Progenitor cell of endocrine pancreas (in vitro differentiated cells): ENCODE measurements at places on chromosomes 6 and 20.

DNA sequence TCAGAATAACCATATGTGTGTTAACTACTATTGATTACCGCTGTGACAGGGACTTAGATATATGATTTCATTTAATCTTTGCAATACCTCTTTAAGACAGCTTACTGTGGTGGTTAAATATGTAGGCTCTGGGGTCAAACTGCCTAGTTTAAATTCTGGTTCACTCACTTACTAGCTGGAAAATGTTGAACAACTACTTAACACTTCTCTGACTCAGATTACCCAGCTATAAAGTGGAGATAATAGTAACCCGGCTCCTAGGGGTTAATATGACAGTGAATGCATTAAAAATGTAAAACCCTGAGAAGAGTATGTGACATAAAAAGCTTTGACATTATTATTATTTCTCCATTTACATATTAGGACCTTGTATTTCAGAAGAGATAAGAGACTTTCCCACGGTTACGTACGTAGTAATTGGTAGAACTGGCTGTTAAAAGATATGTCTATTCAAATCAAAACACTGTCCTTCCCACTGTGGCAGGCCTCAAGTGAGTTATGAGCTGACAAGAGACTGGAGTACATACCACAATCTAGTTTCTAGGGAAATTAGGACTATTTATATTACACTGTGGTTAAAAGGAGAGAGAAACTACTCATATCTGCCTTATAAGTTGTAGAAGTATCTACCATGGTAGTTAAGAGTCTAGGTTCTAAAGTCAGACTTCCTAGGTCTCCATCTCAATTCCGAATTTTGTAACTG, 4.4 kb upstream of the PLCB1 start:
- no peak for DNase-seq

DNA sequence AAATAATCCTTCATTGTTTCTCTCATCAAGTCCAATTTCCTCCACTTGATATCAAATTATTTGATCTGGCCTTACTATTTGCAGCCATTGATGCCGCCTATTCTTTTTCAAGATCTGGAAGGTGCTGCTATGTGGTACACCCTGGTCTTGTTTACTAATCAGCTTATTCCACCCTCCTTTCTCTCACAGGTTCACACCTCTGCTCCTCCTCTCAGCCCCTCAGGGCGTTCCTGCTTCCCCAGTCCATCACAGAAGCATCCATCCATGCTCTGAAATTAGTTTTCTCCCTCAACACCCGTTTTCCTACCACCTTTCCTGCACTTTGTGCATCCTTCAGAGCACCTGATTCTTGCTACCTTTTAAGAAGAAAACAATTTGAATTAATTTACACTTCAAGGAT, 183.6 kb downstream of the EPHA7 start:
- no peak for DNase-seq

DNA sequence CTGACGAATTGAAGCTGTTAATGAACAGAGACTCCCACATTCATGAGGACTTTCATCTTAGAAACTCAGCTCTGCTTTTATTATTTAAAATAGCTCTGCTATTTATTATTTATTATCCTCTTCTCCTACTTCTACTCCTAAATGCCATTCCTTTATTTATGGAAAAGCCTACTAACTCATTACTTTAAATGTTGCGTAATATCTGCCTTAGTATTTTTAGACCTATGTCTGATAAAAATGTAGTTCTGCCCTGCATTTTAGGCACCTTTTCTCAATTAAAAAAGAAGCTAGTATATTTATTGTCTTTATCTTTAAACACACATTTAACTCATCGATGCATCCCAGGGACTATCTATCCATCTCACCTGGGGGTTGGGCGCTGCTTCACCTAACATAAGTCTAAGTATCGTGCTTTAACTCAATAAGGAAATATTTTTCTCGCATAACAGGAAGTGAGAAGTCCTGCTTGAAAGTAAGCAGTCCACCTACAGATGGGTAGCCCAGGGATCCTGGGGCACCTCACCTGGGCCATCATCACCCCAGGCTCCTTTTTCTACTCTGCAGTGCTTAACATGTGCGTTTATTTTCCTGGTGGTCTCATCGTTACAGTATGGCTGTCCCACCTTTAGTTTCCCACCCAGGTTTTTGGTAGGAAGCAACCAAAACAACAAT, 31.3 kb upstream of the FAM184A start:
- no peak for DNase-seq

DNA sequence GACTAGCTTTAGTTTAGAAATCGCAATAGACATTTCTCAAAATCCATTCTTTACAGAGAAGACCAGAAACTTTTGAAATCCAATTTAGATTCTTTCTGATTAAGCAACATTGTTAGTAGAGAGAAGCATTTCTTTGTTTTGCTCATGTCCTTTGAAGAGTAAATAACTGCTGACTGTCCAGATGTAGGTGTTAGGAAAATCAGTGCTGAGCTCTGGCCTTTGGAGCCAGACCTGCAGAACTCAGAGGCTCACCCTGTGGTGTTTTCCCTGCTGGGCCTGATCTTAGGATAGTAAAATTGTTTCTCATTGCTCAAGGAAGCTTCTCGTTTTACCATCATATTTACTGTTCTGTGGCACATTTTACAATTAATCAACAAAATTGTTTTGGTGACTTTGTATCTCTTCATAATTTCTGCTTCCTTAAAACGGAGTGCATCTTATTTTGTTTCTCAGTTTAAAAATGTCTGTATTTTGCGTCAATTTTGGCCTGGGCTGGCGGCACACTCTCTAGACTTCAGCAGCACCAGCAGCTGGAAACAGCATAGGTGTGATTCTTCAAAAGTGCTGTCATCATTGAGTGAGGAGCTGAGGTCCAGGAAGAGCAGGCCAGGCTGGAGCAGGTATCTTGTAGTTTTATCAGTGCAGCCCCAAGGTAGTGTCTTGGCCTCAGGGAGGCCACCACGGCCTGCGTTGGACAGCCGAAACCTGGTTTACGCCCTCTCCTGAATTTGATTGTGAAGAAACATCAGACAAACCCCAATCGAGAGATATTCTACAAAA, 8.3 kb upstream of the ZDHHC14 start:
- no peak for DNase-seq

DNA sequence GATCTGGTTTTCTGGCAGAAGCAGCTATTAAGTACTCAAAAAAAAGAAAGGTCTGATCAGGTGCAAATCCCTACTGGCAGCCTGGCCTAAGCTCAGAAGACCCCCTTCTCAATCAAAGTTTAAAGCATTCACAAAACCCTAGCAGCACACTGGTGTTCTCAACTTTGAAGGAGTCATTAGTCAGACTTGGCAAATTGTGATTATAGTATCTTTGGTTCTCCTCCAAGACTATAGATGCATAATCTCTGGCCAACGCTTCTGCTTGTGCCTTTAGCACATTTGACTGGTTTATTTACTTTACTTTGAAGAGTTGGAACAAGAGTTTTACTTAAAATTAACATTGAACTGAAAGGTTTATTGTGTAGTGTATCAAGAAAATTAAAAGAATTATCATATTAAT, 248.9 kb downstream of the PTPRK start:
- DNase-seq: no peak

GRCh38 chr20:4867051-4867450, 134.3 kb downstream of the SLC23A2 start:
- DNase-seq: no peak

- DNase-seq: no peak
Measured at GRCh38 chr6:38957426-38957825, 91.2 kb upstream of the GLP1R start.

- DNase-seq: no peak
Measured at GRCh38 chr6:89950879-89951391, 56.7 kb downstream of the GJA10 start.

DNA sequence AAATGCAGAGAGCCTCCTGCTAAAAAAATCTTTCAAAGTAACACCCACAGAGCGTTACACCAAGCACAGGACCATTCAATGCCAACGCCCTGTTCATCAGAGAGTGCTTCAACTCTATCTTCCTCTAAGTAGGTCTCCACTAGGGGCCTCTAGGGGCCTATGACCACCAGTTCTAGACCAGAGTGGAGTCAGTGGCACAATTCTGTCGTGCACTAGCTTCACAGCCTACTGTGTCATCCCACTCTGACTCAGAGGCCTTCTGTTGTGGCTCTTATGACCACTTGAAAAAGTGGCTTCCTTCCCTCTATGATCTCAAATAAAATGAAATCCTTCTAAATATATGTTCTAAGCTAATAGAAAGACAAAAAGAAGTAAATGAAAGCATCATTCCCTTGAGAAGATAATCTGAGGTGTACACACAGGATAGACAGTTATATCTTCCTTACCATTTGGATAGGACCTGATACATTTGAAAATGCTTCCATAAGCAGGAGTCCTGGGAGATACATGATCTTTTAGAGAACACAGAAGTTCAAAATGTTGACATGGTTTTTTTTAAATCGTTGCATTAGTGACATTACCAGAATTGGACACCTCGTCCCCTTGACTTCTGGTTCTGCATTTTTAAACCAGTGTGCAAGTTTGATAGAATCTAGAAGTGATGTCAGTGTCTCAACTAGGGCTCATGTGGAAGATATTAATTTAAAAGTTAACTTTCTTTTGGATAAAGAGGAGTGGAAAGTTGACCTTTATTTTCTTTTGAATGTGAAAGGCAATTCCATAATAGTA, 151.9 kb downstream of the SH3BGRL2 start:
- no peak for DNase-seq

- no peak for DNase-seq
Measured at GRCh38 chr6:31340228-31340627, 16.8 kb downstream of the HLA-B start.

DNA sequence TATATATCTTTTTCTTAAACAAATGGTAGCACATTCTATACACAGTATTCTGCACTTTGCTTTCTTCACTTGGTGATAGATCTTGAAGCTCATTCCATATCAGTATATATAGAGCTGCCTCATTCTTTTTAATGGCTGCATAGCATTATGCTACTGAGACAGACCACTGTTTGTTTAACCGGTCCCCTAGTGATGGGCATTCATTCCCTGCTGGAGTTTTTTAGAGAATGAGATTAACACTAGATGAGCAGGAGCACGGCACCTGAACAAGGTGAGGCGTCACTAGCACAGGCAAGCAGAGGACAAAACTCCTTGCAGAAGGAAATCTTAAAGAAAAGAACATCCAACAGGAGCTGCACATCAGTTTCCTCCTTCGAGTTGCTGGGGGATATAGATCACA, 69.6 kb downstream of the GNAS-AS1 start:
- DNase-seq: no peak

DNA sequence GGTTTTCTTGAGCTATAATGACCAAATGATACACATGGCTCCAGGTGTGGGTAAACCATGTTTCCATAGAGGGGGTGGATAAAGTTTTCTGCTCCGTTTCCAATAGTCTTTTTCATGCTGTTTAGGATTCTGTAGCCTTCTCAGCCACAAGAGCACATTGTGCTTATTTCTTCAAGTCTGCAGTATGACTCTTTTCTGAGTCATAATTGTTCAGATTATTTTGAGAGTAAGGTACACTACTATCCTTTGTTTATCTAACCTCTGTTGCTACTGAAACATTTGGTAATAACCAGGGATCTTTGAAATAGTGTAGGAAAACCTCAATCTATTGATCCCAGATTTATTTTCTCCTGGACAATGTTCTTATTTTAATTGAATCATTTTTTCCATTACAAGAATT, 247.9 kb upstream of the BMP2 start:
- no peak for DNase-seq

- DNase-seq: peak; percentile 35
Measured at GRCh38 chr6:160750276-160750689, 48.2 kb downstream of the PLG start.

GRCh38 chr6:17226786-17227233, 54.4 kb upstream of the RBM24 start:
- no peak for DNase-seq

- no peak for DNase-seq
Measured at GRCh38 chr6:90712114-90712513, 125.2 kb upstream of the MAP3K7 start.

- no peak for DNase-seq
Measured at GRCh38 chr6:68238097-68238601, 396.9 kb upstream of the ADGRB3 start.

DNA sequence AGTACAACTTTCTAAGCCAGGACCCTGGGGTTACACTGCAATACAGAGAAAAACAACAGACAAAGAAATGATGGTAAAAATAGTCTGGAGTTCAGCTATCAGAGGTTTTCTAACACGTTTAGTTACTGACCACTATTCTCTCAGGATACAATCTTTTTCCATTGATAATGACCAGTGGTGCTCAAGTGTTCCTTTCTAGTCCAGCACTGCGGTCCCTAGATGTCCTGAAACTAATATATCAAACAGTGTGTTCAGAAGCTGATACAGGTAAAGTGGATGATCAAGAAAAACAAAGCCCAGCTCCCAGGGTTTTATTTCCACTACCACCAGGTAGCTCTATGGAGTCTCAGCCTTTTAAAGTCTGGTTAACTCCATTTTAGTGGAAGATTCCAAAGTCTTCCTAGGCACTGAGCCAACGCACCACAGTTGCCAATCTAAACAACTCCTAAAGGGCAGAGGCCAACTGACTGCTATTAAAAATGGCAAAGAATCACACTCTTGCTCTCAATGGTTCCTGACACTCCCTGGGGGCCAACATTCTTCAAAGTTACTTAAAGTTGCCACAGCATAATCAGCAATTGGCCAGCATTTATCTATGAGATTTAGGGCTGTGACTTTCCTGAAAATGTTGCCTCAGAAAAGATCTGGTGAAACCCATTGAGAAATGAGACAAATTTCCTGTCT, 38.2 kb downstream of the DZANK1 start:
- no peak for DNase-seq
